ENCODE measurements at places on chromosomes 5 and 9.

- DNase-seq = no peak
Measured at GRCh38 chr9:20486552-20486951, 135.7 kb downstream of the MLLT3 start.

DNA sequence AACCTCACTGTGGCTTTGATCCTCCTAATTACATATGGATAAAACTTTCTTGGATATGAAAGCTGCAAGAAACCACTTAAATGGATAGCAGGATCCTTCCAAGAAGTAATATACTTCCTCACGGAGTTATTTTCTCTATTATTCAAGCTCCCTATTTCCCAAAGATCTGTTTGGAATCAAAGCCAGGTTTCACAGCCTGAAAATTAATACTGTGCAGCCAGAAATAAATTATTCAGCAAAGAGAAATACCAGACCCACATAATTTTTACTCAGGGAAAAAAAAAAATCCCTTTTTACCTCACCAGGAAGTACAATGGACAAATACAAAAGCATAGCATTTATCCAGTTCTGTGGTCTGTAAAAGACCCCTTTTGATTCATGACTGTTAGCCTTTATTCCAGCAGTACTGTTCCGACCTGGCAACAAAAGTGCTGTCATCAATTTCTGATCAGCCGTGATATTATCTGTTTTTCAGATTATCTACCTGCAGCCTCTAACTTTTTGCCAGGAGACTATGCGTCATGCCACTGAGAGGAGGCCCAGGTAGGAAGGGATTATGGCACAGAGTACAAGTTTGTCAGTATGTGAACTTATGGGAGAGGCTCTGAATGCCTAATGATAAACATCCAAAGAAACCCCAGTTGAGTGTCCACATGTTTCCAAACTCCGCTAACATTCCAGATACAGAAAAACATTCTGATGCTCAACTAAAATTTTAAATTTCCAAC lies 57.0 kb downstream of the FBN2 start:
- no peak for DNase-seq

DNA sequence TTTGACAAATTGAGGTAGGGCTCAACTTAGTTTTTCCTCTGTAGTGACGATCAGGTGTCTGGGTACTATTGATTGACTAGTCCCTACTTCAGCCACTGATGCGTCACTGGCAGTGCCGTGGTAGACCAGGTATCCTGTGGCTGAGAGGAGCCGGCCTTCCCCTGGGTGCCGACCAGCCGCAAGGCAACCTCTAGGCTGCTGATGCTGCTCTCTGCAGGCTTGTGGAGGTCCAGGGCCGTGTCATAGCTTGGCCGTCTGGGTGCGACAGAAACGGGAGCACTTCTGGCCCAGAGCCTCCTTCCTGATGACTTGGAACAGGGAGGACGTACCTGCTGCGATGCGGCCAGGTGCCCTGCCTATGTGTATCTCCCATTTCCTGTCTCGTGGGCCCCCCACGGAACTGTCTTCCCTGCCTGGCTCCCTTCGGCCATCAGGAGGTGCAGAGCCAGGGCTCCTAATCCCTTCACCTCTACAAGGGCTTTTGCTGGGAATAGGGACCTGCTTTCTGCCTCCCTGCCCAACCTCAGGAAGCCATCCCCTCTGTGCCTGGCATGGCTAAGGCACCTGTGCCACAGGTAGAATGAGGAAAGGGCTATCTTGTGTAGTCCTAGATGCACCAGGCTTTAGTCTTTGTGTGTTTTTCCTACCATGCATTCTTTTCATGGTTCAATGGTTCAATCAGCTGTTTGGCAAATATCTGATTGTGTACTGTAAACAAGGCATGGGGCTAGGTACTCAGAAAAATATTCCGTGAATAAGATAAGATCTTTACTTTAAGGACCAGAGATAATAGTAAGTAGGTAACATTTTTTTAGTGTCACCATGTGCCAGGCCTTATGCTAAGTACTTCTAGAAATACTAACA lies 44.6 kb downstream of the MVB12B start:
- no peak for DNase-seq

DNA sequence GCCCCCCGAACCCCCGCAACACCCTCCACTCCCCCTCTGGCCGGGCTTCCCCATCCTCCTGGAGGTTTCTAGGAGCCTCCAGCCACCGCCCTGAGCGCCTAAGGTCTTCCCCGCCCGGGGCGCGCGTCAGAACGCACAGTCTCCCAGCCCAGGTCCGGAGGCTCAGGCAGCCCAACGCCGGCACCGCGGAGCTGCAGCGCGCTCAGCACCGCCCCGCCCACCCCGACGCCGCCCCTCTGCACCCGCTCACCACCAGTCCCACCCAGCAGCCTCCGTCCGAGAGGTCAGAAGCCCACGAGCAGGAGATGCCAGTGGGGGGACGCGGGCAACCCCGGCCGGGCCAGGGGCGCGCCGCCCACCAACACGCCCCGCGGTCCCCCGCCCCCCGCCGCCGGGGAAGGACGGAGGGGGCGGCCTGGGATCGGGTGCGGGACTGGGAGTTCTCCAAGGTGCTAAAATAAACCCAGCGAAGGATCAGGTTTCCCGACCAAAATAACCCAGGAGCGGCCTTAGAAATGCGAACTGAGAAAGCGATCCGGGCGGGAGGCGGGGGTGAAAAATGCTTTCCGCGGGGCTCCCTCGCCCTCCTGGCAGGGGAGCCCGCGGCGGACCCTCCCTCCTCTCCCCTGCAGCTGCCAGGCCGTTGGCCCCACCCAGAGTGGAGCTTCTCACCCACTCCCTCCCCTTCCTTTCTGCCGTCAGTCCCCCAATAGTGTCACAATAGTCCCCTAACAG lies 6.5 kb upstream of the FAM78A start:
- no peak for DNase-seq

- no peak for DNase-seq
Measured at GRCh38 chr9:101421653-101422065, 13.9 kb downstream of the ALDOB start.
